ENCODE measurements at places on chromosomes 1 and 21. TPM values are rescaled to one million over a fixed set of nuclear protein-coding genes. Genes with fewer than 3 reads are reported as not detected.
A peak's percentile ranks its signal among the peaks of the same experiment; 100 is the strongest.

DNA sequence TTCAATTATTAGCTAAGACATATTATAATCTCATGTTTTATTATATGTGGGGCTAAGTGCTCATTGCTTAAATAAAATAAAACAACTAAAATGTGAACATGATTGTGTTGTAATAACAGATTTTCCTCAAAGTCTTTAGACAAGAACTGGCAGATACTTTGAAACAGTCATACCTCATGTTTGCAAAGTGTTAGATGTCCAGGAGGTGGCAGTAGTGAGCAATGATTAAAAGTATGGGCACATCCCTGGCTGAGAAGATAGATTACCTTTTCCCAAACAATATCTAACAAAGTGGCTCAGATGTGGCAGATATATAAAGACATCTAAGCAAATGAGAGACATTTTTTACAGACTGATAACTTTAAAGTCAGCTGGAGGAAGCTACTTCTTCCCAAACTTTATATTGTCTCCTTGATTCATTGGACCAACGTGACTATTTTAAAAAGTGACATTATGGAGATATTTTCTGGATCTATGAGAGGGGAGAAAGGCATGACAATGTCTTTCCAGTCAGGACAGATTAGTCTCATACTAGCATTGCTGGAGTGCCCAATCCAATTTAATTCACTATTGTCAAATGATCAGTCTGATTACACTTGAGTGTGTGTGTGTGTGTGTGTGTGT lies 269.8 kb downstream of the S1PR1 start:
- no peaks in the 10 kb centered on the region for H3K36me3 ChIP-seq
- no peak for DNase-seq
- H3K27ac ChIP-seq: no peak overlapping the region
- H3K4me1 ChIP-seq: no peaks in the 10 kb centered on the region
- H3K27me3 ChIP-seq: peaks cover 2% of the 10 kb centered on the region
- no peak overlapping the region for H3K4me3 ChIP-seq

- H3K4me3 ChIP-seq: no peak overlapping the region
- DNase-seq: no peak
- no peaks in the 10 kb centered on the region for H3K36me3 ChIP-seq
- H3K27ac ChIP-seq: no peak overlapping the region
- peaks cover 6% of the 10 kb centered on the region for H3K27me3 ChIP-seq
Measured at GRCh38 chr1:87644033-87644578, 315.4 kb downstream of the LMO4 start.

DNA sequence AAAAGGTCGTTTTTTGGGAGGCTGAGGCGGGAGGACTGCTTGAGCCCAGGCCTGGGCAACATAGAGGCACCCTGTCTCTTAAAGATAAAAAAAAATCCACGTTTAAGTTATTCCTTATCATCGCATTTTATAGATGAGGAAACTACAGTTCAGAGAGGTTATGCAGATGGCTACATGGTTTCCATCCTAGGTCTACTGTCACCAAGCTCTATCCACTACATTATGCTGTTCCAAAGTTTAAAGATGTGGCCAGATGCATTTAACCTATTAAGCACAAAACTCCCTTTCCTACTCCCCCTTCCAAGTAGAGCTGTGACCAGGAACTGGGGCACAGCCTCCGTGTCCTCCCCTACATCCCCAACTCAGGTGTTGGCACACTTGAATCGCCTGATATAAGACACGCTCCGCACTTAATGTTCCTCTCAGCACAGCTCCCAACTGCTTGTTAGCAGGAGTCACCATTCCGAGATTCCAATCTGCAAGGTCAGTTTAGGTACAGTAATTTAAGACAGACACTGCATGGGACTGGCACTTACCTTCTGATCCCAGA lies 1.3 kb downstream of the TAF5L start:
- H3K4me1 ChIP-seq: peaks cover 49% of the 10 kb centered on the region
- H3K27ac ChIP-seq: peak overlapping the region; percentile 89
- DNase-seq: no peak
- H3K4me3 ChIP-seq: peak overlapping the region; percentile 88
- no peaks in the 10 kb centered on the region for H3K27me3 ChIP-seq

- peaks cover 54% of the 10 kb centered on the region for H3K4me1 ChIP-seq
- H3K27ac ChIP-seq: no peak overlapping the region
- H3K27me3 ChIP-seq: no peaks in the 10 kb centered on the region
- H3K4me3 ChIP-seq: no peak overlapping the region
- peaks cover 4% of the 10 kb centered on the region for H3K36me3 ChIP-seq
Measured at GRCh38 chr1:51572365-51572764, 44.5 kb upstream of the OSBPL9 start.

The SYT2 gene
- not detected for total RNA-seq

The SLC26A9 gene
- not detected for total RNA-seq

- H3K27ac ChIP-seq: peak overlapping the region; percentile 48
- DNase-seq: peak; percentile 86
Measured at GRCh38 chr1:116390195-116390594, 17.2 kb downstream of the ATP1A1 start.

The CELA3A gene
- not detected for total RNA-seq

DNA sequence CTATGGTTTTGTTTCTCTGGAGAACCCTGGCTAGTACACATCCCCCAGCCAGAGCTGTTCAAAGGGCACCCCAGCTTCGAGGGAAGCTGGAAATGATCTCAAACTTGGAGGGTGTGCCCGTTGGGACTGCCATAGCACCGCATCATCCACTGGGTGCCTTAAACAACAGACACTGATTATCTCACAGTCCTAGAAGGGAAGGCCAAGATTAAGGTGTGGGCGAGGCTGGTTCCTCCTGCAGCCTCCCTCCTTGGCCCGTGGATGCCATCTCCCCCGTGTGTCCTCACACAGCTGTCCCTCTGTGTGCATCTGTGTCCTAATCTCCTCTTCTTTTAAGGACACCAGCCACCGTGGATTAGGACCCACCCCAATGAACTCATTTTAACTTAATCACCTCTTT lies 4.2 kb upstream of the IBA57 start:
- H3K36me3 ChIP-seq: no peaks in the 10 kb centered on the region
- peaks cover 35% of the 10 kb centered on the region for H3K4me1 ChIP-seq
- no peak for DNase-seq
- H3K27ac ChIP-seq: no peak overlapping the region
- H3K4me3 ChIP-seq: no peak overlapping the region

DNA sequence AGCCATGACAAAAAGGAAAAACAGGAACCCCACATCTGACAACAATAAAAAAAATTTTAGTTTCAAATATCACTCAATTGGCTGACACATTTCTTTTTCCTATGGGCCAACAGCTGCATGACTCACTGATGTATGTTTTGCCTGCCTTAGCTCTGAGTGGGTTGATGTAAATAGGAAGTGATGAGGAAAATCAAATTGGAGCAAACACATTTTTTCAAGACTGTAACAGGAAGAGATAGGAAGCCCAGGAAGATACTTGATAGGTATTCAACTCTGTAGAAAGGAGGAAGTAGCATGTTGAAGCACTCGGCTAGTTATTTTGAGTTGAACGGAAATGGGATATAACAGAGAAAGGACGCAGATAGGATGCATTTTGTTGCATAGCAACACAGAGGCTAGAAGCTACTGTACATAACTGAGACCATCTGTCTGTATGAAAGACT lies 168.0 kb upstream of the NR5A2 start:
- H3K27me3 ChIP-seq: peaks cover 10% of the 10 kb centered on the region
- H3K4me3 ChIP-seq: no peak overlapping the region
- no peak for DNase-seq

DNA sequence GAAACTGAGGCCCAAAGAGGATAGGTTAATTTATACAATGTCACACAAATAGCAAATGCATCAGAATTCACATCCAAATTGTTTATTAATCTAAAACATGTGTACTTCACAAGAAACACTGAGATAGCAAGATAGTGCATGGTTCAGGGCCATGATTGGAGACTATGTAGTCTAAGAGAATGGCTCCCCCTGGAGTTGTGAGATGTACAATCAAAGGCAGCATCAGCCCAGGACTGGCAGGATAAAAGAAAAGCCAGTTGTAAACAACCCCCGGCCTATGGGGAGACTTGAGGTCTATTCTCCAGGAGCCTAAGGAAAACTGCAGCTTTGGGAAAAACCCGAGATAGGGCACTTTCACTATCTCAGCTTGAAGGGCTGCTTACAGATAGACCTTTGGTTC lies 511.0 kb downstream of the OMA1 start:
- peaks cover 9% of the 10 kb centered on the region for H3K27me3 ChIP-seq
- no peaks in the 10 kb centered on the region for H3K4me1 ChIP-seq
- H3K4me3 ChIP-seq: no peak overlapping the region

DNA sequence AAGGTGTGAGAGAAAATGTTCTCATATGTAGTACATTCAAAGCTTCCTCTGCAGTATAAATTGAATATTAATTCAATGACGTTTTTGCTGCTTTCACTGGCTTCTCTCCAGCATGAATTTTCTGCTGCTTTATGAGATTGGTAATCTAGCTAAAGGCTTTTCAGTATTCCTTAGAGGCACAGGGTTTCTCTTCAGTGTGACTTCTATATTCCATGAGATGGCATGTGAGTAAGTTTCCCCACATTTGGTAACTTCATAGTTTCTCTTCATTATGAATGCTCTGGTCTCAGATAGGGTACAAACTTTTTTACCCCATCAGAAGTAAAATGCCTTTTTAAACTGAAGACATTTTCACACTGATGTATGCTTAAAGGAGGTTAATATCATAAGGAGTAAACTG lies 10.4 kb upstream of the KLF18 start:
- no peak overlapping the region for H3K4me3 ChIP-seq
- no peaks in the 10 kb centered on the region for H3K4me1 ChIP-seq
- no peak for DNase-seq
- no peak overlapping the region for H3K27ac ChIP-seq
- no peaks in the 10 kb centered on the region for H3K36me3 ChIP-seq
- peaks cover 30% of the 10 kb centered on the region for H3K27me3 ChIP-seq

DNA sequence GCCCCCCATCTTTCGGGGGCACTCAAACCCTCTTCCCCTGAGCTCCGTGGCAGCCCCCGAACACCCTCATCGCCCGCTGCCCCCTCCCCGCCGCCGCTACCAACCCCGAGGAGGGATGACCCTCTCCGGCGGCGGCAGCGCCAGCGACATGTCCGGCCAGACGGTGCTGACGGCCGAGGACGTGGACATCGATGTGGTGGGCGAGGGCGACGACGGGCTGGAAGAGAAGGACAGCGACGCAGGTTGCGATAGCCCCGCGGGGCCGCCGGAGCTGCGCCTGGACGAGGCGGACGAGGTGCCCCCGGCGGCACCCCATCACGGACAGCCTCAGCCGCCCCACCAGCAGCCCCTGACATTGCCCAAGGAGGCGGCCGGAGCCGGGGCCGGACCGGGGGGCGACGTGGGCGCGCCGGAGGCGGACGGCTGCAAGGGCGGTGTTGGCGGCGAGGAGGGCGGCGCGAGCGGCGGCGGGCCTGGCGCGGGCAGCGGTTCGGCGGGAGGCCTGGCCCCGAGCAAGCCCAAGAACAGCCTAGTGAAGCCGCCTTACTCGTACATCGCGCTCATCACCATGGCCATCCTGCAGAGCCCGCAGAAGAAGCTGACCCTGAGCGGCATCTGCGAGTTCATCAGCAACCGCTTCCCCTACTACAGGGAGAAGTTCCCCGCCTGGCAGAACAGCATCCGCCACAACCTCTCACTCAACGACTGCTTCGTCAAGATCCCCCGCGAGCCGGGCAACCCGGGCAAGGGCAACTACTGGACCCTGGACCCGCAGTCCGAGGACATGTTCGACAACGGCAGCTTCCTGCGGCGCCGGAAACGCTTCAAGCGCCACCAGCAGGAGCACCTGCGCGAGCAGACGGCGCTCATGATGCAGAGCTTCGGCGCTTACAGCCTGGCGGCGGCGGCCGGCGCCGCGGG lies 837 bp downstream of the FOXD3 start:
- DNase-seq: peak; percentile 58
- peak overlapping the region; percentile 66 for H3K27ac ChIP-seq
- peaks cover 82% of the 10 kb centered on the region for H3K27me3 ChIP-seq

- H3K27ac ChIP-seq: no peak overlapping the region
- H3K4me1 ChIP-seq: peaks cover 42% of the 10 kb centered on the region
- H3K4me3 ChIP-seq: no peak overlapping the region
- peaks cover 29% of the 10 kb centered on the region for H3K36me3 ChIP-seq
- DNase-seq: no peak
Measured at GRCh38 chr1:235004276-235004675, 124.4 kb downstream of the TOMM20 start.

DNA sequence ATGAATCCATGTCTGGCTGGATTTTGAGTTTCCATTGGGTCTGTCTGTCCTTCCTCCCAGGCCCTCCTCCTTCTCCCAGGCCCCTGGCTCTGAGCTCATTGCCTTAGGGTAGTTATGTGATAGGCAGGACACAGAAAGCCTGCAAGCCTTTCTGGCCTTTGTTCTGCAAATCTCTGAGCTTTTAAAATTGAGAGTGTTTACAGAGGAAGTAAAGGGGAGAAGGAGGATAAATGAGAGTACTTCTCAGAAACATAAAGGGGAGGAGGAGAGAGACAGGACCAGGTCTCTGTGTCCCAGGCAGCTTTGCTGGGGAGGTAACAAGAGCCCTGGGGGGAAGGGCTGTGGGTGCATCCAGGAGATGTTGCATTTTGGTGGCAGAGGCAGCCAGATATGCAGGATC lies 126.7 kb downstream of the FOXD2 start:
- no peak for DNase-seq
- H3K4me3 ChIP-seq: no peak overlapping the region
- H3K4me1 ChIP-seq: peaks cover 12% of the 10 kb centered on the region
- H3K27me3 ChIP-seq: peaks cover 23% of the 10 kb centered on the region

DNA sequence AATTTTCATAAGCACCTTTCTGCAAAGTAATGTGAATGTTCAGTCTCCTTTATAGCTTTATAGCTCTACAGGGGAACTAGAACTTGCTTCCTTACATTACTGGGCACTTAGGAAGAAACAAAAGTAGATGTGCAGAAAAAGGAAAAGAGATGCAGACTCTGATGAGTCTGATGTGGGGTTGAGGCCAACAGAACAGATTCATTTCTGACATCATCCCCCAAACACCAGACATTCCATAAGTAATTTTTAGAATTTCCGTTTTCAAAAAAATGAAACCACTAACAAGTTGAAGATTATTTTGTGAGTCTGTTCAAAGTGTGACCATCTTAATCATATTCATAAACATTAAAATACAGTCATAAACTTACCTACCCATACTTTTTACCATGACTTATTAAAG lies 96.0 kb downstream of the NRIP1 start:
- no peaks in the 10 kb centered on the region for H3K4me1 ChIP-seq
- no peak for DNase-seq
- H3K4me3 ChIP-seq: no peak overlapping the region
- H3K27ac ChIP-seq: no peak overlapping the region
- no peaks in the 10 kb centered on the region for H3K27me3 ChIP-seq
- H3K36me3 ChIP-seq: peaks cover 24% of the 10 kb centered on the region

- H3K27me3 ChIP-seq: peaks cover 19% of the 10 kb centered on the region
- H3K4me3 ChIP-seq: no peak overlapping the region
- H3K36me3 ChIP-seq: no peaks in the 10 kb centered on the region
- H3K4me1 ChIP-seq: no peaks in the 10 kb centered on the region
Measured at GRCh38 chr1:107442551-107442950, 301.7 kb downstream of the NTNG1 start.

The CFHR3 gene
- total RNA-seq: not detected

DNA sequence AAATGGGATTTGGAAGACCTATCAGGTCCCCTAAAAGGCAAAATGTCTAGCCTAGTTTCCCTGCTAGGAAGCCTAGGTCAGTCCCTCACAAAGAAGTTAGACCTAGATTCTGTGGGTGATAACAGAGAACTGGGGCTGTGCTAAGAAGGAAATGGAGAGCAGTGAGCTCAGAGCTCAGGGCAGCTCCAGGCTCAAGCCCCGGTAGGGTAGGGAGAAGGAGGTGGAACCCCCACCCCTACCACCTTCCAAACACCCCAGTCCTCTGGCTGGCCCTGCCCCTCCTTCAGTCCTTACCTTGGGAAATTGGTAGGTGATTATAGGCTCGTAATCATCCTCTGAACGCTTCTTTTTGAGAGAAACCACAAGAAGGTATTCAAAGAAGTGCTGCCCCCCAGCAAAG lies 1.1 kb downstream of the DENND2D start:
- H3K4me1 ChIP-seq: peaks cover 70% of the 10 kb centered on the region
- H3K27ac ChIP-seq: peak overlapping the region; percentile 97
- peaks cover 63% of the 10 kb centered on the region for H3K36me3 ChIP-seq
- H3K27me3 ChIP-seq: no peaks in the 10 kb centered on the region
- DNase-seq: peak; percentile 53
